ENCODE measurements at places on chromosomes 1 and 21.

GRCh38 chr1:214317734-214318133 lies 36.8 kb downstream of the SMYD2 start:
- DNase-seq: no peak

- DNase-seq: no peak
Measured at GRCh38 chr21:42760951-42761751, 107.7 kb downstream of the PDE9A start.

DNA sequence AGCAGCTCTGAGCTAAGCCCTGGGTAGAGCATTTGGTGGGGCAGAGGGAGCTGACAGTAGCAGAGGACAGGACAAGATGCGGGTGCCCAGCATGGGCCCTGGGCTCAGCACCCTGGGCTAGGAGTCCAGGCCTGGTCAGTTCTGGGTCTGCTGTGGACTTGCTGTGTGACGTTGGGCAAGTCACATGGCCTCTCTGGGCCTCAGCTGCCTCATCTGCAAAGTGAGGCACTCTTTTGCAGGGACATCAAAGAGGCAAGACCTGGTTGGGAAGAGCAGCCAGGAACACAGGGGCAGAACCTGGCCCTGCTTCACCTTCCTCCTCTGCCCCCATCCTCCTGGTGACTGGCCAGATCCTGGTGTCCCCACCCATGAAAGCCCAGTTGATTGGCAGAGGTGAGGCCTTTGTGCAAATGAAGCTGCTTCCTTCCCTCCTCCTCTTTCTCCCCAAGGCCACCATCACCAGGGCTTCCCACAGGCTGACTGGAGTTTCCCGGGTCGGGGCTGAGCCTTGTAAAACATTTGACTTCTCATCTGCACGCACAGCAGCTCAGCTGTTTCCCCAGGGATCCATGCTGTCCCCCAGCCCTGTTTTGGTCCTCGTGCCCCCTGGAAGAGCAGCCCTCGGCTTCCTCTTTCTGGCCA lies 350.5 kb downstream of the MATN1 start:
- no peak for DNase-seq

- no peak for DNase-seq
Measured at GRCh38 chr21:44778499-44778911, 23.1 kb downstream of the UBE2G2 start.

GRCh38 chr21:40381111-40381510 lies 465.8 kb downstream of the DSCAM start:
- DNase-seq: no peak

- DNase-seq: no peak
Measured at GRCh38 chr1:37655274-37655673, 20.6 kb upstream of the RSPO1 start.

- no peak for DNase-seq
Measured at GRCh38 chr1:115283249-115283648, 54.8 kb downstream of the NGF start.

DNA sequence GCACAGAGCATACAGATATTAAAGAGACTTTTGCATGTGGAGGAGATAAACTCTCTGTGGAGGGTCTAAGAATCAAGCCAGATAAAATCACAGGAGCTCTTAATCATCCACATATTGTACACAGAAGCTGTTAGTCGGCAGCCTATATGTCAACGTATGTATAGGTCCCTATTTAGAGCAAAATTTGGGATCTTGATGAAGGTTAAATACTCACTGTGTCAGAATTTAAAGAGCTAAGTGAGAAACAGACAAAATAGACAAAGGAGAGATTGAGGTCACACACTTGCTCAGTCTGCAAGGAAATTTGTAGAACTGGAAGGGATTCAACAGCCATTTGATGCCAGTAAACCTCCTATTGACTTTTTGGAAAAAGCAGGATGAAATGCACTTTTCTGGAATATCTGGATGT lies 4.1 kb upstream of the IRF2BP2 start:
- no peak for DNase-seq

DNA sequence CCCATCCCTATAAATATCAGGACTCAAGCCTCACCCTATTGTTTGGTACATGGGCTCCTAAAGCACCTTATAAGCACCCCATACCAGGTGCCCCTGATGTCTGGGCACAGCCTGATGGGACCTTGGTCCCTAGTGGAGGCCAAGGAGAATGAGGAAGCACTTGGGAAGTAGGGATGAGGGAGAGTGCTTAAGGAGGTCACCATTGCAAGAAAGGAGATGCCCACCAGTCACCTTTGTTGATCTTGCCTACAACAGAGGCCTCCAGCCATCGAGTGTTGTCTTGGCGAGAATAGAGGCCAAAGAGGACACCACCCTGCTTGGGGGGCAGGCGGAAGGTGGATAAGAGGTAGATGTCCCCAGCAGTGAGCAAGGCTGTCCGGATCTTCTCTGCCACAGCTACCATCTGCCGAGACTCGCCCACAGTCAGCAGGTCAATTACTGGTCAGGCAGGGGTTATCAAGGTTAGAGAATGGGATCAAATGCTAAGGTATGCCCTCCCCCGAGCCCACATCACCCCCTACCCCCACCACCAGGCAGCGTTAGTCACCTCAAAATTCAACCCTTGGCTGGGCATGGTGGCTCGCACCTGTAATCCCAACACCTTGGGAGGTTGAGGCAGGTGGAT lies 1.6 kb downstream of the THBS3 start:
- DNase-seq: no peak
